ENCODE measurements at places on chromosomes 16 and 17. TPM values are rescaled to one million over a fixed set of nuclear protein-coding genes. Genes with fewer than 3 reads are reported as not detected.

DNA sequence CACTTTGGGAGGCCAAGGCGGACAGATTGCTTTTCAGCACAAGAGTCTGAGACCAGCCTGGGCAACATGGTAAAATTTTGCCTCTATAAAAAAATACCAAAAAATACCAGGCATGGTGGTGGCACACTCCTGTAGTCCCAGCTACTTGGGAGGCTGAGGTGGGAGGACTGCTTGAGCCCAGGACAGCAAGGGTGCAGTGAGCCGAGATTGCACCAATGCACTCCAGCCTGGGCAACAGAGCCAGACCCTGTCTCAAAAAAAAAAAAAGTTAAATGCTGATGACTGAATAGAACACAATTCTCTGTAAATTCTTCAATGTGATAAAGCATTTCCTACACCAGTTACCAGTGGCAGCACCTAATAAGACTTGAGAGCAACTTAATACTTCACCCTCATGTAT, 65.7 kb downstream of the KANSL1 start:
- DNase-seq, result no peak

RNU2-1 gene
- 1.1 TPM for polyA plus RNA-seq

DNA sequence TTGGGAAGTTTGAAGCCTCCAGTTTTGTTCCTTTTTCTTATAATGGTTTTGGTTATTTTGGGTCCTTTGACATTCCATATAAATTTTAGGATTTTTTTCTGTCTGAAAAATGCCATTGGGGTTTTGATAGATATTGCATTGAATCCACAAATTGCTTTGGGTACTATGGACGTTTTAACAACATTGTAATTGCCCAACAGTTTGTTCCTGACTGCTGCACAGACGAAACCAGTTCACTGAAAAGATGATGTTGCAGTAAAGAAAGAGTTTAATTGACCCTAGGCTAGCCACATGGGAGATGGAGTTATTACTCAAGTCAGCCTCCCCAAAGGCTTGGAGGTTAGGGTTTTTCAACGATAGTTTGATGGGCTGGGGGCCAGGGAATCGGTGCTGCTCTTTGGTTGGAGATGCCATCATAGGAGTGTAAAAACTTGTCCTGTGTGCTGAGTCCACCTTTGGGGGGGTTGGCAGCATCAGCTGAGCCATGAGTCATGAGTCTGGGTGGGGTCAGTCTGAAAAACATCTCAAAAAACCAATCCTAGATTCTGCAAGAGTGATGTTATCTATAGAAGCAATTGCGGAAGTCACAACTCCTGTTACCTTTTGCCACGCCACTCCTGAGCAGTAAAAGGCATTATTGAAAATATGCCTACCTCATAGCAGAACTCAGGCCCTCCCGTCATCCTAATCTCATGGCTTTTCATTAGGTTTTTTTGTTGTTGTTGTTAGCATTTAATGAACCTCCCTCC, 2.7 kb upstream of the PRSS41 start:
- no peak for DNase-seq

KRTAP9-8 gene
- polyA plus RNA-seq, result not detected

GRCh38 chr16:58234831-58235595, 37.1 kb upstream of the CSNK2A2 start:
- DNase-seq, result no peak

CCL4L2 gene
- 3.2 TPM for polyA plus RNA-seq

DNA sequence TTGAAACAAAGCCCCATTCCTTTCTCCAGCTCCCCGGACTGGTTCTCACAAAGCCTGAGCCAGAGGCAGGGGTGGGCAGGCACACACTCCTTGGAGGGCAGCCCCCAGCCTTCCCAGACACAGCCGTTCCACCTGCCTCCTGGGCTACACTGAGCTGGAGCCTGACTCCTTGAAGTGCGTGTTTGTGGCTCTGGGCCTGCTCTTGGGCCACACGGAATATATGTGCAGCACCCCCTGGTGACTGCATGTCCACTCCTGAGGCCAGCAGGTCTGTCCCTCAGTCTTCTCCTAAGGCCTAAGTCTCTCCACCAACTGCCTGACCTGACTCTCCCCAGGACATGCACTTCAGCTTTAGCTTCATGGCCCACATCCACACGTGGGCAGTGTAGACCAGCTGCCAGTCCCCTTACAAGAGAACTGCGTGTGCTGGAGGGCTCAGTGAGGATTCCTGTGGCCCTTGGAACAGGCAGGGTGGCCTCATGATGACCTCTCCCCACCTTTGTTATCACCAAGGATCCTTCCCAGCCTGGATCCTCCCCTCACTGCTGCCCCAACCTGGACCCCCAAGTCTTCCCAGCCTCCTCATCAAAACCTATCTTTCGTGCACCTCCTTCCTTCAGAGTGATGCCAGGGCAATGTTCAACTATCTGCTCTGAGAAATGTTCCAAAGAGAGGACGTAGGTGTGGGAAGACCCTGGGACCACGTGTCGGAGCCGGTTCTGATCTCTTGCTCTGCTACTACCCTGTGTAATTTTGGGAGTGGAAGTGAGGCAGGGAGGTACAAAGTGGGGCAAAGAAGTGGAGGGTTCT, 12.4 kb upstream of the SLC6A2 start:
- DNase-seq, result no peak

DNA sequence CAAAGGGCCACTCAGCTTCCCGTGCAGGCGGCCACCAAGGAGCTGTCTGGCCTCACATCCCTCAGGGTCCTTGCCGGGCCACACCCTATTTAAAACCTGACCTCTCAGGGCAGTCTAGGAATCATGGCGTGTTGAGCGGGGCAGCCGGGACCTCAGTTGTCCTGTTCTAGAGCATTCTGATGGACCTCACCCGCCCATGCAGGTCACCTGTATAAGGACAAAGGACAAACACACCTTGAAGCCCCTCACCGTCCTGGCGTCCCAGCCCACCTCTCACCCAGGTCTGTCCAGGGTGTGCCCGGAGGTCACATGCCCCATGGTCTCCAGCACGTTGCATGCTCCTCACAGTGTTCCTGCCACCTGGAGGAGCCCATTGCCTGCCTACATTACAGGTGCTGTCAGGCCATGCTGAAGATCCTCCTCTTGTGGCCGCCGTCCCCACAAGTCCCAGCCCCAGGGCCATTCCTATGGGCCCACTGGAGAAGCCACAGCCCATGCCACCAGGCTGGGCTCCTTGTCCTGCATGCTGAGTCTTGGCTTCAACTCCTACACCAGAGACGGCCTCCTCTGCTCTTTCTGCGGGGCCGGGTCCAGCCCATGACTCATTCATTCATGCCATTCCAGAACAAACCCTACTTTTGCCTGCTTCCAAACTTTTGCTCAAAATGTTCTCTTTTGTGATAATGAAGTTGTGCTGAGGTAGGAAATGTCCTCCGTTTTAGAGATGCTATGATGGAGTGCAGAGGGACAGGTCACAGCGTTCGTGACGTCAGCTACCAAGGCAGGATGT, 46.3 kb downstream of the PEMT start:
- DNase-seq, result no peak

GRCh38 chr16:27177031-27177774, 26.1 kb upstream of the KDM8 start:
- DNase-seq, result no peak

- DNase-seq, result no peak
These were observed 92.4 kb upstream of the HSBP1 start for GRCh38 chr16:83715217-83715920.

GRCh38 chr16:87918866-87919680, 17.3 kb downstream of the CA5A start:
- DNase-seq, result no peak

DNA sequence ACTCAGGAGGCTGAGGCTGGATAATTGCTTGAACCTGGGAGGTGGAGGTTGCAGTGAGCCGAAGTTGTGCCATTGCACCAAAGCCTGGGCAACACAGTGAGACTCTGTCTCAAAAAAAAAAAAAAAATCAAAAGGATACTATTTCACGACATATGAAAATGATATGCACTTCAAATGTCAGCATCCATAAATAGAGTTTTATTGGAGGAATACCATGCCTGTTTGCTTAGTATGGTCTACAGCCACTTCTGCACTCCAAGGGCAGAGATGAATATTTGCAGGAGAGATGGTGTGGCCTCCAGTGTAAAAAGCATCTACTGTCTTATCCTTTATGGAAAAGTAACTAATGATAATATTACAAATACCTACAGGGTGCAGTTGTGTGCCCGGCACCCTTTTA, 27.2 kb downstream of the ABCC6 start:
- no peak for DNase-seq

- DNase-seq, result no peak
These were observed 27.5 kb downstream of the DDX19A start for GRCh38 chr16:70374213-70374612.

TTC19 gene
- polyA plus RNA-seq, result 61.8 TPM

- DNase-seq, result no peak
These were observed 166.4 kb downstream of the CEP112 start for GRCh38 chr17:66025551-66025950.

DNA sequence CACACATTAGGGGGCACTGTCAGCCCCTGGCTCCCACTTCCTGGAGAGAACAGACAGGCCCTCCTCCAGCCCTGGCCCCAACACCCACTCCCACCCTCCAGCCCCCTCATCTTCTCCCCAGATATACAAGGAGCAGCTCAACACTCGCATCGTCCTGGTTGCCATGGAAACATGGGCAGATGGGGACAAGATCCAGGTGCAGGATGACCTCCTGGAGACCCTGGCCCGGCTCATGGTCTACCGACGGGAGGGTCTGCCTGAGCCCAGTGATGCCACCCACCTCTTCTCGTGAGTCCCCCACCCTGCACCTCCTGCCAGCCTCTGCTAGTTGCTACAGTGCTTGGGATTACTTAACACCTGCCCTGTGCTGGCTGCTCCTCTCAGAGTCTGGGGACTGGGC, 14.4 kb downstream of the ADAM11 start:
- DNase-seq, result no peak

GRCh38 chr16:78635807-78636206, 536.4 kb downstream of the WWOX start:
- DNase-seq, result no peak

- DNase-seq, result no peak
These were observed 42.8 kb downstream of the MRC2 start for GRCh38 chr17:62670202-62670821.

DNA sequence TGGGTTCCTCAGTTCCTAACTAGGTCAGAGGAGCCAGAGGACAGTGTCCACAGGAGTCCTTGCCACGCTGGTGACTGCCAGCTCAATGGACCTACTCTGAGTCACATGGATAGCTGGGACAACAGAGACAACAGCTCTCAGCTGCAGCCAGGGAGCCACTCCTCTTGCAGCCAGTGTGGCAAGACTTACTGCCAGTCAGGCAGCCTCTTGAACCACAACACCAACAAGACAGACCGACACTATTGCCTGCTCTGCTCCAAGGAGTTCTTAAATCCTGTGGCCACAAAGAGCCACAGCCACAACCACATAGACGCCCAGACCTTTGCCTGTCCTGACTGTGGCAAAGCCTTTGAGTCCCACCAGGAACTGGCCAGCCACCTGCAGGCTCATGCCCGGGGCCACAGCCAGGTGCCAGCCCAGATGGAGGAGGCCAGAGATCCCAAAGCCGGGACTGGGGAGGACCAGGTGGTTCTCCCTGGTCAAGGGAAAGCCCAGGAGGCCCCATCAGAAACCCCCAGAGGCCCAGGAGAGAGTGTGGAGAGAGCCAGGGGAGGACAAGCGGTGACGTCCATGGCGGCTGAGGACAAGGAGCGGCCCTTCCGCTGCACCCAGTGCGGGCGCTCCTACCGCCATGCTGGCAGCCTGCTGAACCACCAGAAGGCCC, 6.7 kb downstream of the ZNF646 start:
- no peak for DNase-seq

- DNase-seq, result no peak
These were observed 18.1 kb upstream of the ICAM2 start for GRCh38 chr17:64038331-64039105.

- DNase-seq, result no peak
These were observed 54.6 kb downstream of the PRKCA start for GRCh38 chr17:66357037-66357436.
